ENCODE measurements at places on chromosomes 3 and 15.

- no peak for DNase-seq
Measured at GRCh38 chr3:189204167-189204866, 32.5 kb downstream of the TPRG1 start.

GRCh38 chr3:38163841-38164642 is 1.3 kb upstream of the OXSR1 start:
- DNase-seq, result no peak

DNA sequence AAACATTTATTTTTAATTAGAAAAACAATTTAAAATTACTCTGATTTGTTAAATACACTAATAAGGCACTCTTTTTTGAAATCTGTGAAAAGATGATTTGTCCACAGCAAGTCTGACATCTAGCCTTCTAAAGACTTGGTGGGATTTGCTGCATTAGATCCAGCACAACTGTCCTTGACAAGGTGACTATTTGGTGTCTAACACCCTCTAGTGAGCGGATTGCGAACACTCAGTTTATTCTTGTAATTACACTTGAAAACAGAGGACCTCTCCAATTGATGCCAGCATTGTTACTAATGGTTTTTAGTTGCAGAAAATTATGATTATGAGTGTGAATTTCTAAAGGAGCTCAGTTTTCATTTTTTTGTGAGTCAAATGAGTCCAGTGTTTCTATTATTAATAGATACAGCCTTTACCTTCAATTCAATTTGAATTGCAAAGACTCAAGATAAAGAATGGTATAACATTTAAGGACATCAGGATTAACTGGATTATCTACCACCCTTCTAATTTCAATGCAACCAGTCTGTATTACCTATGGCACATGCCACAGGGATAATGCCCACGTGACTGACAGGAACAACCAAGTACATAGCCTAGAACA is 29.7 kb upstream of the STRIT1 start:
- DNase-seq, result peak; percentile 31

DNA sequence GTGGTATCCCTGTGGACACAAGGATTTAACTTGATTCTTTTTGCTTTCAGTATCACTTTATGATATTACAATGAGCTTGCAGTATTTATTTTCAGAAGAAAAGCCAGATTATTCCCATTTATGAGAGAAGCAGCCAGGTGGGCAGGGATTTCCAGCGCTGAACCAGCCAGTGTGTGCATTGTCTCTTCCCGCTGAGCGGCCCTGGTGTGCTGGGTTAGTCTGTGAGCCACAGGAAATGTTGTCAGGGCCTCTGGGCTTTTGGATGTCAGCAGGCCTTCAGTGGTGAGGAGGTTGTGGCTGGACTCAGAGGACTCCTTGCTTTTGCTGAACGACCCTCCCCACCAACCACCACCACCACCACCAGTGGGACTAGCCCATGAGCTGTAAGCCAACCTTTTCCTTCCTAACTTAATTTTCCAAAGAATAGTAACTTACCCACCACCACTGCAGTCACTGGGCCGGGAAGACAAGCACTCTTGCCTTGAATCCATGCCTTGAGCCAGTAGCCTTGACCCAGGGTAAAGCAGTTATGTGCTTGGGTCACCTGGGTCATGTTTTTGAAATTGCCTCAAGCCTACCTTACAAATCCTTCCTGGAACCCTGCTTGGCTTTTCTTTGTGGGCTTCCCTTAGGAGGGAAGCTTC is 33.1 kb downstream of the FLNB start:
- no peak for DNase-seq

DNA sequence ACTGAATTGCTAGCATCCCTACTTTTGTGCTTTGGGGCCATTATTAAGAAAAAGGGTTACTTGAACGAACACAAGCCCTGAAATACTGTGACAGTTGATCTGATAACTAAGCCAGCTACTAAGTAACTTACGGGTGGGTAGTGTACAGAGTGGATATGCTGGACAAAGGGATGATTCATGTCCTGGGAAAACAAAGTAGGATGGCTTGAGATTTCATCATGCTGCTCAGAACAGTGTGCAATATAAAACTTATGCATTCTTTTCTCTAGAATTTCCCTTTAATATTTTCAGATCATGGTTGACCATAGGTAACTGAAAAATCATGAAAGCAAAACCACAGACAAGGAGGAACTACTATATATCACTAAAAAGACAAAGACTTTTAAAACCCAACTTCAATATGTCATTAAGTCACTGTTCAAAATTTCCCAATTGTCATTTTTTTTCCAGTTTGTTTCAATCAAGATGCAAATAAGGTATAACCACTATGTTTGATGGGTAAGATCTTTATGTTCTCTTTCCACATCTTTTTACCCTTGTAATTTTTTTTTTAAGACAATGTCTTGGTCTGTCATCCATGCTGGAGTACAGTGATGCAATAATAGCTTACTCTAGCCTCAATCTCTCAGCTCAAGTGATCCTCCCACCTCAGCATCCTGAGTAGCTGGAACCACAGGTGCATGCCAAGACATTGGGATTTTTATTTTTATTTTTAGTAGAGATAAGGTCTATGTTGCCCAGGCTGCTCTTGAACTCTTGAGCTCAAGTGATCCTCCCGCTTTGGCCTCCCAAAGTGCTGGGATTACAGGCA is 67.7 kb downstream of the IFT80 start:
- no peak for DNase-seq
